ENCODE measurements at places on chromosomes 5 and 9. TPM values are rescaled to one million over a fixed set of nuclear protein-coding genes. Genes with fewer than 3 reads are reported as not detected.
A peak's percentile ranks its signal among the peaks of the same experiment; 100 is the strongest.

DNA sequence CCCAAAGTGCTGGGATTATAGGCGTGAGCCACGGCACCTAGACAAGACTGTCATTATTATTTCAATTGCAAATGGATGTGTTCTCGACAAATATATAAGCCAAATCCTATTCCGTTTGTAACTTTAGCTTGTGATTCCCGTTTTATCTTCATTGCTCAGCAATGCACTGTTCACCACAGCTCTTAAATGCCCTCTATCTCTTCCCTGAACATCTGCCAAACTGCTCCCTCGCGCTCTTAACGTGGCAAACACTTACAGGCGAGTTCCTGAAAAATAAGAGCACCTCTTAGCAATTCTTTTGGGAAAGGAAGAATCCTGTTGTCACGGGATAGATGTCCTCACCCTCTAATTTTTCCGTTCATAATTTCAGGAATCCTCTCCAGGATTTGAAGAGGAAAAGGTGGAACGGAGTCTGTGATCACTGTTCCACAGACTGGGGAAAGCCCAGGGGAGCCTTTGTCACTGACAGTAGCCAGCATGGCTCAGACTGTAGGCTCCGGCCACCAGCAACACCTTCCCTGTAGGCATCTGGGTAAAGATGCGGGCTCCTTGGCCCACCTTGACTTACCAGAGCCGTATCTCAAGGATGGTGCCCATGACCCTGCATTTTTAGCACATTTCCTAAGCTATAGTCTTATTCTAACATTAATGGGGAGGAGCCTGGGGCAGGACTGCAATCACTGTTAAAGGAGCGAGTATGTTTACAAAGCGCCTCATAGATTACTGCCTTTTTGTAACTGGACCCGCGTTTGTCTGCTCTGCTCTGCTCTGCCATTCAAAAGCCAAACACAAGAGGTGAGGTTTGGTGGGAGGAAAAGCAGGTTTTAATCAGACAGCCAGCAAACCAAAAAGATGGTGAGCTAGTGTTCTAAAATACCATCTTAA lies 20.2 kb upstream of the GNPDA1 start:
- no peak for DNase-seq

DNA sequence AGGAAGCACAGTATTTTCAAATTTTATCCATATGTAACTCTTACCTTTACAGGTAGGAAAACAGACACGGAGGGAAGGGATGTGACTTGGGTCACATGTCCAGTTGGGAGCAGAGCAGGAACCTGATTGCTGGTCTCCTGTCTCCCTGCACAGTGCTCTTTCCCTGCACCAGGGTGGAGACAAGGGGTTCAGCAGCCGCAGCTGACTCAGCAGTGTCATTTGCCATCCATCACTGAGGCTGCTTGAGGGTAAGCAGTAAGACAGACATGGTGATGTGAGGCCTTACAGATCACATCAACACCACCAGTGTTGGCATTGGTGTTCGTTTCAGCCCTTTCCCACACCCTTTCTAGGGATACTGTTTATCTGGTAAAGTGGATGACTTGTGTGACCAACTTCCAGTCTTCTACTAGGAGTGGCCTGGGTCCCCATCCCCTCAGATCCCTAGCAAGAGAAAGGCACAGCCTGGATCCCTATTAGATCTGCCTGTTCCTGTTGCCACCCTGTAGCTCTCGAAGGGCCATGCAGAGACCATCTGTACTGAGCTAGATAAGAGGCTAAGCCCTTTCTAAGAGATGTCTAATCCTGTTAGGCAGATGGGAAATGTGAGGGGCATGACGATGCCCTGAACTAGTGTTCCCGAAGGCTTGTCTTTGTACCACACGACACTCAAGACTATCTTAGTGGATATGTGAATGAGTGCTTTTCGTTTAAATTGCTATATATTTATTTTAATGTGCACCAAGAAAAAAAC lies 29.1 kb downstream of the FRMPD1 start:
- DNase-seq, result no peak

DNA sequence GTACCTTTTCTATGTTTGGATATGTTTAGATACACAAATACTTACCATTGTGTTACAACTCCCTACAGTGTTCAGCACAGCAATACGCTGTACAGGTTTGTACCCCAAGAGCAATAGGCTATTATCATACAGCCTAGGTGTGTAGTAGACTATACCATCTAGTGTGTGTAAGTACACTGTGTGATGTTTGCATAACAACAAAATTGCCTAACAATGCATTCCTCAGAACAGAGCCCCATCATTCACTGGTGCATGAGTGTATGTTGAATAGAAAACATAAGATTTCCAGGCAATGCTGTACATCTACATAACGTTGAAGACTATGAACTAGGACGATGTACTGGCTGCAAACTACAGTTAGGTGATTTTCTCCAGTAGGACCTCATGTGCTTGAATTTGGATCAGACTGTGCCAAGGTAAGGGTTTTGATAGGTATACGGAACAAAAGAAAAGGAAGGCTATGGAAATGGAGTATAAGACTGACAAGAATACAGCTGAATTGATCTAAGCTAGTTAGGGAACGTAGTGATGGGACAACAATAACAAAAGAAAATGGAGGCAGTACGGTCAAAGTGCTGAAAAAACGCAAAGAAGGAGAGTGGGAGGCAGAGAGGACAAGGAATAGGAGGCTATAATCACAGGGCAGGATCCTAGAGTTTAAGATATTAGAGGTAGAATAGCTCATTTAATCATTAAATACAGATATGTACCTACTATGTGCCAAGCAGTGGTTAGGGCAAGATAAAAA lies 46.9 kb downstream of the FNIP1 start:
- no peak for DNase-seq

DNA sequence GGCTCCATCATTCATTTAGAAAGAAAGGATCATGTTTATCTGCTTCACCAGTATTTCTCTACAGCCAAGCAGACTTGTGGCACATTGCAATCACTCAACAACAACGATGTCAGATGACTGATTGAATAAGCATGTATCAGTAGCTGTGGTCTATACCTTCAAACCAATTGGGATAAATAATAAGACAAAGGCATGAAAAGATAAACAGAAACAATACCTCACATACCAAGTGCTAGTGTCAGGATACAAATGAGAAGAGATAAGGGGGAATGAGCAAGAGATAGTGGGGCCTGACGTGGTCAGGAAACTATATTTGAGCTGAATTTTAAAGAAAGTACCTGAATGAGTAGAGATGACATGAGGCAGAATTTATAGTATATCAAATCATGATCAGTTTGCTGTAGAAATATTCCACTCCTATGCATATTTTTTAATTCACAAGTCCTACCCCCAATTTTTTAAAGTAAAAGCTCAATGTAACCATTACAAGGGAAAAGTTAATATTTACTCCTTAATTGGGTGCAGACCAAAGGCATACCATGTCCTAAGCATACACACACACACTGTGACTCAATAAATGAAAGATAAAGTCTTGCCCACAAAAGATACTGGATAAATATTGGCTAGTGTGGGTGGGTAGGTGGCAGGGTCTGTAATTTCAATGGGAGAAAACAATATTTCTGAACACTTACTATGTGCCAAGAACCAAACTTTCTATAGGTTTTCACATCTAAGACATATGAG lies 284.5 kb downstream of the SPOCK1 start:
- DNase-seq, result no peak

- DNase-seq, result no peak
Observed at GRCh38 chr5:66666778-66667177, 70.6 kb downstream of the MAST4 start.

DNA sequence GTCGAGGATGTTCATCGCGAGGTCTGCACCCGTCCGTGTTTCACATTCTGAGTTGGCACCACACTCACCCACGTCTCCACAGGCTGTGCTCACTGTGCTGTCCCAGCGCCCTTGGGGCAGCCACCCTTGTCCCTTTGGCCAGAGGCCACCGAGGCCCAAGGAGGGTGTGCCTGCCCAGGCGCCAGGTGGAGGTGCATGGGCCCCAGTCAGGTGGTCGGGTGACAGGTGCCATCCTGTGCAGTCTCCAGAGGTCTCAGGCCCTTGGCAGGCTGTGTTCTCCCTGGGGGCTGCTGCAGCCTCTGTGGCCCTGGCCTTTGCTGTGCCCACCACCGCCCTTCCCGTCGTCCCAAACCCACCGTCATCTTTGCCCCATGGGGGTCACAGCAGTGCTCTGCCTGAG lies 12.4 kb downstream of the MAN1B1 start:
- DNase-seq, result no peak

DNA sequence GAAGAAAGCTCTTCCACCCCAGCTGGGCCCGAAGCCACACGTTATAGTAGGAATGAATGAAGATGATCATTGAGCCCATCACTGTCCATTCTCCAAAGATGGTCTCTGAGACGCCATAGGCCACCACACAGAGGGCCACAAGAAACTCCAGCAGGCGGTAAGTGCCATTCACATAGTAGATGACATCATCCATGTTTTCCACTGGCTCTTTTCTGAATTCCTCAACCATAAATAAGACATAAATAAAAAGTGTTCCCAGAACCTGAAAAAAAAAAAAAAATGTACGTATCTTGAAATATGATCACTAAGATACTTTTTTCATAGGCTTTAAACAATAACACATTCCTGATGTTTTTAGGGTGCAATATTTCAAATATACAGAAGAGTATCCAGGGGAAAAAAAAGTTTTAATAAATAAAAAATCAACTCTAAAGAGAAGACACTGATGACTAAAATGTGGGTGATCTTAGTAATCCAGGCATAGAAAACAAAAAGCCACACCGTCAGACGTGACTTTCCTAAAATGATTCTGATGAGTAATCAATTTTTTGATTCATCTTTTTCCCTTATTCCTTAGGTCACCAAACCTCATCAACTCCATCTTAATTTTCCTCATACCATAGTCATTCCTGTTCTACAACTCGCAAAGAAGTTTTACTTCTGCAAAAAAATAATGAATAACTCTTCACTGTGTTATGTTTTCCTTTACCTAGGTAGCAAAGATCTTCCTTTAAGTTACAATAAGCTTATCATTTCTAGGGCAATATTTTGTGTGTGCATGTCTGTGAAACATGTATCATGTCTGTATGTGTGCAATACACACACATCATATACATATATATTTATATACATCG lies 47.8 kb downstream of the RNF145 start:
- DNase-seq, result no peak

GRCh38 chr5:34686762-34687268 lies 30.7 kb downstream of the RAI14 start:
- DNase-seq, result peak; percentile 67

DNA sequence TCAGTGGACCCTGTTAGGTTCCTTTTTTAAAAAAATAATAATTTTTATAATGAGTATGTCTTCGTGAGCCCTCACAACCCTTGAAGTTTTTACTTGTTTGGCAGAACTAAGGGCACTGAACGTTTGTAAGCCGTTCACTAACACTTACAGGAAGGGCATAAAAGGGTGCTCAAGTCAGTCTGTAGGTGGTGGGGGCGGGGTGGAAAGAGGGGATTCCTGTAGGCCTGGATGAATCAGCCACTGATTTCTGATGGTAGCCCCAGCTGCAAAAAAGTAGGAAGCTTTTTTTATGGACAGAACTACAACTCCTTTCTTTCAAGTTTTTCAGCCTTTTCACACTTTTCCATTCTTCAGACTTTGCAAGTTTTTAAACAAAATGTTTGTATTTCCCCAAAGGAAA lies 35.8 kb downstream of the PIK3R1 start:
- no peak for DNase-seq

DNA sequence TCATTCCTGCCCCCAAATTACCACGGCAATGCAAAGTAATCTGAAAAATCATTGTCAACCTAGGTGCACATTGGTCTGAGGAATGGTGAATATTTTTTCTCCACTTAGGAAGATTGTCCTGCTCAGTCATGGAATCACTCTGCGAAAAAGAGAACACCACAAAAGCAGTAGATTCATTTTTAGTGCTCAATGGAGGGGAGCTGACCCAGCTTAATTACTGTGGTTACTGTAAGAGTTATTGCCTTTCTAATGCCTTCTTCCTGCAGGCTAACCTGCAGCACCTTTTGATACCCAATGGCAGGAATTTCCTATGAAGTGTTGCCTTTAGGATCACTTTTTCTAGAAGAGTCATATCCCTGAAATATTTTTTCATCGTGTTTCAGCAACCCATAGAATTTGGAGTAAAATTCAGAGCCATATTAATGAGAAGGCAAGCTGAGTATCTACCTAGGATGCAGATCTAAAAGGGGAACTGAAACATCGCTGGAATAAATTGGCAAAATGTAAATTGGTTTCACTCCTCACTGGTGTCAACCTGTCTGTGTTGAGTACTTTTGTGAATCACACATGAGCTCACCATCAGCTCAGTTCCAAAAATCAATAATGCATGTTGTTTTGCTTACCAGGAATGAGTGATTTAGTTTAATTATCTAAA lies 464.5 kb downstream of the CSNK1G3 start:
- DNase-seq, result no peak

DNA sequence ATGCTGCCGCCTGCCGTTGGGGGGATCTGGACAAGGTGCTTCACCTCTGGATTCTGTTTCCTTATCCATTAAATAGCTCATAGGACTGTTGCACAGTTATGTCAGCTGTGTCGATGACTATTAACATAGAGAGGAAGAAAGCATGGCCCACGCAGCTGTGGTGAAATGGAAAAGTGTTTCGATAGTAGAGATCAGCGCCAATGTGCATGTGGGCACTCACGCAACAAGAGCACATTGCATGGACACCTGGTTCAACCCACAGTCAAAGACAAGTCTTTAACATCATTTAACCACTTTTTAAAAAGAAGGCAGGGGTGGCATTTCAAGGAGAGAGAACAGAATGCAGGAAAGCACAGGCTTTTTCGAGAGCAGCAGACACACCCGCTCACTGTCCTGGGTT lies 107.6 kb downstream of the ADCY2 start:
- no peak for DNase-seq

DNA sequence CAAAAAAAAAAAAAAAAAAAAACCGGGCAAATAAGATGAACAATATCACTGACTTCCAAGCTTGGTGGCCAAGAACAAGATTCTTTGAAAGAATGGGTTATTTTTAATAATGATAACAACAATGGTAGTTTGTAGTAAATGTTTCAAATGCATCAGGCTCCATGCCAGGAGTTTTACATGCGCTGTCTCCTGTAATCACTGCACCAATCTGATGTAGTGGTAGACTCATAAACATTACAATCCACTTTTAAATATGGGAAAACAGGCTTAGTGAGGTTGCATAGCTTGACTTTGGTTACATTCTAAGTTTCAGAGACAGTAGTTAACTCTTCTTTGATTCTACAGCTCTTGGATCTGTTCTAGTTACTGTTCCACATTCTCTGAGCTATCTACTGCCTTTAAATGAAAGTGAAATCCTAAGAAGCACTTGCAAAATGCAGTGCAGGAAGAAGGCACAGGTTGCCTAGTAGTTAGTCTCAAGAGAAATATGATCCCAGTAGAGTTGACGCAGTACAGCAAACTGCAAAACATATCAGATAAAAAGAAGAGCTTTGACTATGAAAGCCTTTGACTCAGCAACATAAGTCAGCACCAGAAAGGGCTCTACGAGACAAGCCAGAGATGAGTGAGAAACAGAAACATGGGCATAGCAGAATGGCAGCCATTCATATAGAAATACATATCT lies 62.1 kb downstream of the PDE4D start:
- DNase-seq, result no peak

DNA sequence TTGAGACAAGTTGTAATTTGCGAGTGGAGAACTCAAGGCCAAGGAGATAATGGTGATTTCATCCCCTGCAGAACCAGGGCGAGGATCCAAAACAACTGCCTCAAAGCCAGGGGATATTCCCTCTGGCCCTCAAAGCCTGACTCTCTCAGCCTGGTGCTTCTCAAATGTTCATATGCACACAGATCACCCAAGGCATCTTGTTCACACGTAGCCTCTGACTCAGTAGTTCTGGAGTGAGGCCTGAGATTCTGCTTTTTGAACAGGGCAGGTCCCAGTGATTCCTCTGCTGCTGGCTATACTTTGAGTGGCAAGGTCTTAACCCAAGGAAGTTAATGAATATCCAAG lies 30.2 kb upstream of the WWC1 start:
- no peak for DNase-seq

The GFI1B gene
- total RNA-seq, result 0.10 TPM

The TMEM215 gene
- total RNA-seq, result not detected

The SAP30L gene
- total RNA-seq, result 20.2 TPM

The LTC4S gene
- 0.94 TPM for total RNA-seq
